ENCODE measurements at places on chromosomes 1 and 21.

DNA sequence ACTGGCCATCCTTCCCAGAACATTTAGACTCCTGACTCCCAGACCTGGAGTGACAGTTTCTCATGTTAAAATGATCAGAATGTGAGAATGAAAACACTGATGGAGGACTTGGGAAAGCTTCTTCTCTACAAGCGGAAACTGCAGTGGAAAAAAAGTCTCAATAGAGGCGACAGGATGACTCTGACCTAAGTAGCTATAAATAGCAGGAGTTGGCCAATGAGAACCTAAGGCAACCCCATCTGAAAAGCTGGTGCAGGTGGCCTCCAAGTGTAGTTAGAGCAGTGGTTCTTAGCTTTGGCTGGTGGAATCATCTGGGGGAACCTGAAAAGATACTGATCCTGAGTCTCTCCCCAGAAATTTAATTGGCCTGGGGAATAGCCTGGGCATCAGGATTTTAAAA is 44.2 kb upstream of the EXOSC10 start:
- no peak for DNase-seq

GRCh38 chr1:10973956-10974881 is 38.2 kb upstream of the TARDBP start:
- DNase-seq: no peak

- DNase-seq: no peak
Measured at GRCh38 chr1:61056573-61057439, 25.6 kb upstream of the NFIA start.

- DNase-seq: no peak
Measured at GRCh38 chr1:99331636-99332035, 67.3 kb downstream of the PLPPR4 start.

DNA sequence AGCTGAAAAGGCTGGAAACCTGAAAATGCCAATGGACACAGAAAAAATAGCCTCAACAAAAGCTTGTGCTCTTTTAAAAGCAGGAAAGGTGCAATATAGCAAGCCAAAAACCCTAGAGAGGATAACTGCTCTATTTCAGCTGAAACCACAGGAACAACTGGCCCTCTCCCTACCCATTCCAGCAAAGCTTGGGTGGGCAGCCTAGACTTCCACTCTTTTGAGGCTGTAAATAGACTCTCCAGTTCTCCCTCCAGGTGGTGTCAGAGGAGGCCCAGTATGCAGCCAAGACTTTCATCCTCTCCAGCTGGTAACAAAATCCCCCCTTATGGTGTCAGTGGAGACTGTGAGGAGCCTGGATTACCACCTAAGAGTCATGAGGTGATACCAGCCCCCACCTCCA is 206.9 kb upstream of the PLD5 start:
- no peak for DNase-seq

- no peak for DNase-seq
Measured at GRCh38 chr1:75234562-75234961, 100.4 kb downstream of the LHX8 start.

DNA sequence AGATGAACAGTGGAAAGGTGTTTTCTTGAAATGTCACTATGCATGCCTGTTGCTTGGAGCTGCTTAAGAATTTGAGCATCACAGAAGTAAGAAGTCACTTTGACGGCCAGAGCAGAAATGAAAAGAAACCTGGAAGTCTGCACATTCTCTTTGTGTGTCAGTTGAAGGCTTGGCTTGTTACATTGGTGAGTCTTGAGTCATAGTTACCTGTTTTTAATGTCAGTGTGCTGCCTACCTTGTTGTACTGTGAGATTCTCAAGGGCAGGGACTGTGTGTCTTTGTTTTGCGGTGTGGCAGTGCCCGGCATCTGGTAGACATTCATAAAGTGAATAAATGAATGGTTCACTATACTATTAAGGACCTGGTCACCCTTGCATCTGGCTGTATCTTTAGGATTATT is 9.9 kb downstream of the OTUD3 start:
- no peak for DNase-seq

DNA sequence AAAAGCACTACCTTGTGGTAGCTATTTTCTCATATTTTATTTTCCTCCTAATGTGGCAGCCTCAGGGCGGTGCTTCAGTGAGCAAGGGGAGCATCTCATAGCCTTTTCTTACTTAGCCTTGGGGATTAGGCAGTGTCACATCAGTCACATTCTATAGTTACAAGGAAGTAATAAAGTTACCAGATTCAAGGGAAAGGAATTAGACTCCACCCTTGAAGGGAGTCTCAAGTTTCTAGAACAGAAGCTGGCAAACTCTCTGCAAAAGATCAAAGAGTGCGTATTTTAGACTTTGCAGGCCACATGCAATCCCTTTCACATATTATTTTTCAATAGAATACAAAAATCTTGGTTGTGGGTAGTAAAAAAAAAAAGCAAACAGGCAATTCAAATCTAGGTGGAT is 350.4 kb downstream of the AMY1C start:
- no peak for DNase-seq

- no peak for DNase-seq
Measured at GRCh38 chr1:92993581-92993980, 32.3 kb upstream of the DIPK1A start.

GRCh38 chr21:29261555-29262540 is 36.9 kb upstream of the BACH1 start:
- DNase-seq: no peak

Data from hypothalamus (tissue), 51 donors.